ENCODE measurements at places on chromosomes 13 and 19. TPM values are rescaled to one million over a fixed set of nuclear protein-coding genes. Genes with fewer than 3 reads are reported as not detected.

- DNase-seq, result no peak
These were observed 5.3 kb upstream of the GRTP1 start for GRCh38 chr13:113369189-113369588.

- no peak for DNase-seq
These were observed 1.5 kb downstream of the ATCAY start for GRCh38 chr19:3882041-3882384.

- peak; percentile 38 for DNase-seq
These were observed 21.5 kb upstream of the GARRE1 start for GRCh38 chr19:34232566-34233481.

DNA sequence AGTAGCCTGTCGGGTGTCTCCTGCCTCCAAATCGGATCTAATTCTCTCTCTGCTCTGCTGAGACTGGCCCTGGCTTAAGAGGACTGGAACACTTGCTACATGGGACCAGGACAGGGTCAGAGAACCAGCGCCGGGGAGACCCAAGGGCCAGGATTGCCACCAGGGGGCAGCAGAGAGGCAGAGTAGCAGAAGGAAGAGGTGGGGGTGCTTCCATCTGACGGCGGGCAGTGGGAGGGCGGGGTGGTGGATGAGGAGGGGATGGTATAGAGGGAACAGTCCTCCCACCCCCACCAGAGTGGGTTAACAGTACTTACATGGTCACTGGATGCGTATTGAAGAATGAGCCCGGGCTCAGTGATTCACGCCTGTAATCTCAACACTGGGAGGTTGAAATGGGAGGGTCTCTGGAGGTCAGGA, 11.9 kb downstream of the SELENOW start:
- DNase-seq, result peak; percentile 86

DNA sequence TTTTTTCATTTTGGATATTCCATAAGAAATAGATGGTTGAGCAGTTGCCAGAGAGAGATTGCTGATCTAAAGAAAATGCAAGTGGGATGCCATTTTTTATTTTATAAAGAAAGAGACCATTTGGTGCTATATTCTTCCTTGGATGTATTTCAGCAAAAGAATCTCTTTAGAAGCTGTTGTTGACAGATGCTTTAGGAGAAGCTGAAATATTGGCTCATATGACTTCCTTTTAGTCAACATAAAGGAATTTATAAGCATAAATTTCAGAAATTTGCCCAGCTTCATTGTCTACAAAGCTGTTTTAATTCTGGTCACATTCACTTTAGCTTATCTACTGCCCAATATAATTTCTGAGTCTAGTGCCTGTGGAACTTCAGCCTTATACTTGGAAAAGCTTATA, 36.9 kb downstream of the POLR1D start:
- DNase-seq, result no peak

- peak; percentile 92 for DNase-seq
These were observed 38.9 kb upstream of the KATNAL1 start for GRCh38 chr13:30346153-30346788.

The UBE2L5 gene
- not detected for total RNA-seq

The CBLC gene
- not detected for total RNA-seq

DNA sequence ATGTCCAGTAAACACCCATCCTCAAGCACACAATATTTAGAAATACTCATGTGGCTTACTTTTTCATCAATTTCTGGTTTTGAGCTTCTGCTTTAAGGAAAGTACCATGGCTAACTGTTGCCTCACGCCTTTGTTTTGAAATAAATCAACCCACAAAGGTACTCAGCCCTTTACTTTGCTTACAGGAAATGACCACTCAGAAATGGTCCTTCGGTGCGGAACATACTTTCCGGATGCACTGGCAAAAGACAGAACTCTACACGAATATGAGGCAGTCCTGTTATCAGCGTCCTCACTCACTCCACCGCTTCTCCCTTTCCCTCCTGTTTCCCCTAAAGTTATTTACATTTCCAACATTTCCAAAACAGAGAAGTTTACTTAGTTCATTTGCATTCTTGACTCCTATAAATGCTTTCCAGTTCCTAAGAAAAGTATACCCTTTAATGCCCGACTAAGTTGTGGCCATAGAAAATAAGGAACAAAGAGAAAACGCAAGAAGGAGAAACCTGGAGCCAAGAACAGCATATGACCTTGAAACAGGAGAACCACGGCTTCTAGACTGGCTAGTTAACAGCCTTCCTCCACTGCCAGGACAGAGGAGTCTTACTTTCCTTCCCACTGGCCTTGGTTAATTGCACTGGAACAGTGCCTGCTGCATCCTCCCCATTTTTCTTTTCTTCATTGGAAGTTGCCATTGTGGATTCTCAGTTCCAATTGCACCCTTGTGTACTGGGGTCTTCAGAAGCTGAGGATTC, 10.6 kb downstream of the FPR2 start:
- no peak for DNase-seq

The ERF gene
- total RNA-seq, result 49.9 TPM

The PTPRS gene
- total RNA-seq, result 0.05 TPM

DNA sequence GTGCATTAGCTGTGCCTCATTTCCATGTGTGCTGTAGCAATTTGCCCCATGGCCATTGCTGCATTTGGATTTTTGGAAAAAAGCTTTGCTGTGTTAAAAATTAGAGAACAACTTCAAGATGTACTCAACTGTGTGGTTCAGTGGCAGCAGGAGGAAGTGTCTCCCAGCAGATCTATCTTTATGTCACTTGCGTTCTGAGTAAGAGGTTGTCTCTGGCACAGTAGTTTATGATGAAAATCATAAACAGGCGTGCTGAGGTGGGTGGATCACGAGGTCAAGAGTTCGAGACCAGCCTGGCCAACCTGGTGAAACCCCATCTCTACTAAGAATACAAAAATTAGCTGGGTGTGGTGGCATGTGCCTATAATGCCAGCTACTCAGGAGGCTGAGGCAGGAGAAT, 29.0 kb upstream of the RNF17 start:
- DNase-seq, result no peak

The IGFL3 gene
- total RNA-seq, result not detected

- DNase-seq, result no peak
These were observed 31.7 kb downstream of the INSR start for GRCh38 chr19:7262470-7262869.

GRCh38 chr19:7829561-7830271, at the start of gene EVI5L:
Gene EVI5L, plus strand, starts transcription at chr19:7830218. Its CDS starts 16,325 bp downstream, at chr19:7846543.
- DNase-seq, result peak; percentile 99

DNA sequence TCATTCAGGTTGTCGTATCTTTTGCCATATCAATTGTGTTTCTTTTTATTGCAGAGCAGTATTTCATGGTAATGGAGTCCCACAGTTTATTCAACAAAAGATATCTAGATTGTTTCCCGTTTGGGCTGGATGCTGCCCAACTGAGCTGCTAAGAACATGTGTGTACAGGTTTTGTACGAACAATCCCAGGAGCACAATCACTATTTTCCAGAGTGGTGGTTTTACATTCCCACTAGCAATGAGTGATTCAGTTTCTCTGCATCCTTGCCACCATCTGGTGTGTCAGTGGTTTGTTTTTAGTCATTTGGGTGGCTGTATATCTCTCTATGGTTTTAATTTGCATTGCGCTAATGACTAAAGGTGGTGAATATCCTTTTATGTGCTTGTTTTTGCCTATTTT, 52.7 kb upstream of the ZDHHC20 start:
- DNase-seq, result no peak

The CYP2F1 gene
- not detected for total RNA-seq

The FPR1 gene
- not detected for total RNA-seq

GRCh38 chr13:97337985-97338499, 95.9 kb upstream of the RAP2A start:
- DNase-seq, result no peak

DNA sequence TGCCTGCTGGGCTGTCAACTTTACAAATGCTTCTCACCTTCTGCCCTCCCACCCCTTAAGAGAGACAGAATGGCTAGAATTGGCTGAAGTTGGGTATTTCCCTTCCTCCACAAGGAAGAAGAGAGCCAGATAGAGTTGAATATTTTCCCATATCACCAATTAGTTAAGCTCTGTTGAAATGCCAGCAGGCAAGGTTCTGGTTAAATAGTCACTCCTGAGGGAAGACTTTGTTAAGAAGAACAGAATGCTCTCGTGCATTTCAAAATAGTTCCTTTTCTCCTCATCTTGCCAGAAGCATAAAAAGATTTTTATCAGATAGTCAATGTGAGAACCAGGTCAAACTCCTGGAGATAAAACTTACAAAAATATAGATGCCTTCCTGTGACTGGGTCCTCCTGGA, 2857.0 kb upstream of the PCDH20 start:
- DNase-seq, result no peak

DNA sequence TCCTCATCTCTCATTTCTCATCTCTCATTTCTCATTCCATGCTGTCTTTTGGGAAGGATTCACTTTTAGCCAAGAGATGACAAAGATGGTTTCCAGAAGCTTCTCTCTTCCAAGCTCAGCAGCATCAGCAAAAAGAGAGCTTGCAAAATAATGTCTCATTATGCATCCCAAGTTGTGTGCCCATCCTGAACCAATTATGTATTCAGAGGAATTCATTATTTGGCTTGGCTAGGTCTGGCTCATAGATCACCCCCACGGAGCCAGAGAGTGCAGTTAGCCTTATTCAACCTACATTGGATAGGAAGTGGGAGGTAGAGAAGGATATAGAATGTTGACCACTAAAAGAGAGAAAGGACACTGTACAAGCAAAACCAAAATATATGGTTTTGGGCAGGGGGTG, 5.4 kb upstream of the OLFM2 start:
- no peak for DNase-seq

The CFAP97D2 gene
- not detected for total RNA-seq

The VSTM2B gene
- total RNA-seq, result not detected

DNA sequence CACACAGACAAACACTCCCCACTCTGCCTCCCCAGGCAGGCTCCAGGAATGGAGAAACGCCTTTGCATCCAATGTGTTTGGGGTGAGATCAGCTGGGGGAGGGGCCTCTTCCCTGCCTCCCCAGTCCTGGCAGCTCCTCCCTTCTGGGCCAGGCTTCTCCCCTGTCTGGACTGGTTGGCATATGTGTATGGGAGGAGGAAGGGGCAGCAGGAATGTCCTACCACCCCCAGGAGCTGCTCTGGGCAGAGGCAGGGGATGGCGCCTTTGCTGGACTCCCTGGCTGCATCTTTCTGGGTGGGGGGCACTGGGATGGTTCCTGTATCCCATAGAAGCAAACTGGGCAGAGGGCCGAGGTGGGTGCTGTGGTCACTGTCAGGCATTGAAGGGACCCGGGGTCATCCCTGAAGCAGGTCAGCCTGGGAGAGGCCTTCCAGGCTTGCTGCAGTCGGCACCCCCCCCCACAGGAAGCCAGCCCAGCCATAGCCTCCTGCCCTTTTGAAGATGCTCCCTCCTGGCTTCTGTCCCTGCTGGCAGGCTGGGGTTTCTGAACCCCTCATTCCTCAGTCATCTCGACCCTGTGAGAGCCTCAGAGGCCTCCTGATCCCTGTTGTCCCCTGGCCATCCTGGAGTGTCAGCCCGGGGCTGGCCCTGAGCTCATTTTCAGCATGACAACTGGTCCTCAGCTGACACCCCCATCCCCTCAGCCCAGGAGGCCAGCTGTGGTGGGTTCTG, 21.2 kb upstream of the SLC7A10 start:
- no peak for DNase-seq

GRCh38 chr19:19078801-19079200, 15.0 kb downstream of the SLC25A42 start:
- DNase-seq, result no peak

The TINCR gene
- 0.68 TPM for total RNA-seq

GRCh38 chr13:49701491-49701890, 10.2 kb upstream of the EBPL start:
- no peak for DNase-seq

DNA sequence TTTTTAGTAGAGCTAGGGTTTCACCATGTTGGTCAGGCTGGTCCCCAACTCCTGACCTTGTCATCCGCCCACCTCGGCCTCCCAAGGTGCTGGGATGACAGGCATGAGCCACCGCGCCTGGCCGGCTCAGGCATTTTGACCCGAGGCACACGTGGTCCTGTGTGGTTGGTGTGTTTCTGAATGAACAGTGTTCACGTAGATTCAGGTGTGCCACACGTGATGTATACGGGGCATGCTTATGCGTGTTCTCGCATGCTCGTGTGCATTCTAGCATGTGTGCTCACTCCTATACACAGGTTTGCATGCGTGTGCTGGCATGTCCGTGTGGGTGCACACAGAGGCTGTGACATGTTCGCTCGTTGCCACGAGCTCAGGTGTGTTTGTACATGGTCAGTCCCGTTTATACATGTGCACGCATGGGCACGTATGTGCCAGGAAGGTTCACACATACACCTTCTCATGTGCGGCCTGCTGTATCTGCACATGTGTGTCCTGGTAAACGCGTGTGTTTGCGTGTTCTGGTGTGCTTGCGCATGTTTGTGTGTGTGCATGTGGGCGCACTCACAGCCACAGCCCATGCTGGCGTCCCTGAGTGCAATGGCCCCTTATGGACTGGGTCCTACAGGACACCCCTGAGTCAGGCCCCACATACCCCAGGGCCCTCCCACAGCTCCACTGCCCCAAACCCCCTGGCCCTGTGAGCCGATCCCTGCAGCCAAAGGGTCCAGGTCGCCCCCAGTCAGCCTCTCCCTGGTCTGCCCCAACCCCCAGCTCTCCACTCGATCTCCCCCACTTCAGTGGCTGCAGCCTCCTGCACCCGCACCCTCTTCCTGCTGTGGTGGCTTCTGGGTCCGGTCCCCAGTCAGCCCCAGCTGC, 20.6 kb upstream of the TCF3 start:
- no peak for DNase-seq

- no peak for DNase-seq
These were observed 704.2 kb upstream of the KLHL1 start for GRCh38 chr13:70812481-70812880.

All from activated CD8-positive, alpha-beta T cell treated with anti-CD3 and anti-CD28 coated beads, Interleukin-2, amount 10 ng/mL, durations not matched to agents 7 days and 5 days (primary cell).